ENCODE measurements at places on chromosomes 7 and 10.

DNA sequence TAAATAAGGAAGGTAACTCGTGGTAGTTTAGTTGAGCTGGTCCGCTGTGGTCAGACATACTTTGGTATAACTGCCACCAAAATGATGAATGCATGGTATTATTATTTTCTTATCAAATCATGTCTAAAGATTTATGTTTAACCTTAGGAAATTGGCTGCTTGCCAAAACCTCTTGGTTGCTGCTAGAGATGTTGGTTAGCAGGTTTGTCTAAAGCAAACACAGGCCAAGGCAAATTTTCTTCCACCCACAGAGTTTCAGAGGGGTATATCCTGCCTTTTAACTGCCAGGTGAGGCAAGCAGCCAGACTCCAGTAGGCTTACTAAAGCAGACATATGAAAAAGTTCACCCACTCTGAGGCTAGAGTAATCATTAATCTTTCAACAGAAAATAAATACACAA is 101.4 kb downstream of the SEMA3E start:
- DNase-seq = no peak

GRCh38 chr10:129946859-129947258 is 17.2 kb downstream of the EBF3 start:
- no peak for DNase-seq

DNA sequence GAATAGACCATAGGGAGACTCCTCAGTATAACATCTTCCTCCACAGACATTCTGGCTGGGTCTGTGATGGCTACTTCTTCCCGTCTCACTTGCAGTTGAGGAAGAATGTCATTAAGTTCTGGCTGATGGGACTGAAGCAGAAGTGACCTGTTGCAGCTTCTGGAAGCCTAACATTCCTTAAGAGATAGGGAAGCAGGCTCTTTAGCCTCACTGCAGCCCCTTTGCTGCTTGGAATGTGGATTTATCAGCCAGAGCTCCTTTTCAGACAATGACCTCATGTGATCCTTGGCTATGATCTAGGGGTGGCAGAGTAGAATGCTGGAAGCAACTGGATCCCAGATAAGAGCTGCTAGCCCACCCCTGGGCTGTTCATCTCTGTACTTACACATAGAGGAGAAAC is 142.5 kb downstream of the RNF216 start:
- peak; percentile 49 for DNase-seq

DNA sequence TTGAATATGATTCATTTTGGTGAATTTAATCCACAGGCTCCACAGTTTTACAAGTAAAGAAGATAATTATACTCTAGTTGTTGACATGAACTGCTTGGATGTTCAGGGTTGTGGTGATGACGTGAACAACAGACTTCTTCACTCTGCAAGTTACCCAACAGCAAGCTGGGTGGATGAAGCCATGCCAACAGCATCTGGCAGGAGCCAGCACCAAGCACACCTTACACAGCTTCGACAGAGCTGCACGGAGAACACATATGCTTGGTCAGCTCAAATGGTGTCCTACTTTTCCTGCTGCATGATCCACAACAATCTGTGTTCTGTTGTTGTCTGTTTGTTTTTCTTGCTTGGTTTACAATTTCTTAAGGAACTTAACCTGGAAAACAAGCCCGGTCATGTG is 9.8 kb downstream of the NOD1 start:
- no peak for DNase-seq

DNA sequence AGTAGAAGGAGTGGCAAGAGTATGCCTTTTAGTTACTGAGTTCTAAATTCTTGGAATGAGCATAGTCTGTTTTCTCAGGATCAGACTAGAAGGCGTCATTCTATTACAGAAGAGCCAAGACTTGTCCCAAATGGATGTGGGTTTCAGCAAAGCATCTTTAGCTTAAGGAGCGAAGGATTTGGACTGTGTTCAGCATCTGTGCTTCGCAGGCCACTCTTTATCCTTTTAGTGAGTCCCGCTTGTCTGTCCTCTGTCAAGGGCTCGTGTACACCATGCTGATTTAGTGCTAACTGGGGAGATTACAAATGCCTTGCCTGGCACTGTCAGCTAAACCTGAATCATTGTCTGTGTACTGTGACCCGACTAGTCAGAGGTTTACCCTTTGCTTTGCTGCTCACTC is 465.7 kb downstream of the AUTS2 start:
- no peak for DNase-seq

DNA sequence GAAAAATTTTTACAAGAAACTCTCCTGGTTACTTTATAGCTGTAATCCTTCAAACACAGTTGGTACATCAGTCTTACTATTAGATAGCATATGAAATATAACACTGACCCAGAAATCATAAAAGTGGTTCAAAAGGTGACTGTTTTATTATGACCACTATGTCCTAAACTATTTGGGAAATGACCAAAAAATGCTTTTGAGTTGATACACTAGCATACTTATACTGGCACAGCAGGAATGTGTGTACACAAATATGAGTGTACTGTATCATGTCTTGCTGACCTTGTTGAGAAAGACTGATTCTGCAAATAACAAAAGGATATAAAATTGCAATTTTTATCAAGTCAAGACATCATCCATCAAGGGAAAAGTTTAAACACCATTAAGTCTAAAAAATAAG is 24.3 kb downstream of the CSTF2T start:
- DNase-seq = no peak

DNA sequence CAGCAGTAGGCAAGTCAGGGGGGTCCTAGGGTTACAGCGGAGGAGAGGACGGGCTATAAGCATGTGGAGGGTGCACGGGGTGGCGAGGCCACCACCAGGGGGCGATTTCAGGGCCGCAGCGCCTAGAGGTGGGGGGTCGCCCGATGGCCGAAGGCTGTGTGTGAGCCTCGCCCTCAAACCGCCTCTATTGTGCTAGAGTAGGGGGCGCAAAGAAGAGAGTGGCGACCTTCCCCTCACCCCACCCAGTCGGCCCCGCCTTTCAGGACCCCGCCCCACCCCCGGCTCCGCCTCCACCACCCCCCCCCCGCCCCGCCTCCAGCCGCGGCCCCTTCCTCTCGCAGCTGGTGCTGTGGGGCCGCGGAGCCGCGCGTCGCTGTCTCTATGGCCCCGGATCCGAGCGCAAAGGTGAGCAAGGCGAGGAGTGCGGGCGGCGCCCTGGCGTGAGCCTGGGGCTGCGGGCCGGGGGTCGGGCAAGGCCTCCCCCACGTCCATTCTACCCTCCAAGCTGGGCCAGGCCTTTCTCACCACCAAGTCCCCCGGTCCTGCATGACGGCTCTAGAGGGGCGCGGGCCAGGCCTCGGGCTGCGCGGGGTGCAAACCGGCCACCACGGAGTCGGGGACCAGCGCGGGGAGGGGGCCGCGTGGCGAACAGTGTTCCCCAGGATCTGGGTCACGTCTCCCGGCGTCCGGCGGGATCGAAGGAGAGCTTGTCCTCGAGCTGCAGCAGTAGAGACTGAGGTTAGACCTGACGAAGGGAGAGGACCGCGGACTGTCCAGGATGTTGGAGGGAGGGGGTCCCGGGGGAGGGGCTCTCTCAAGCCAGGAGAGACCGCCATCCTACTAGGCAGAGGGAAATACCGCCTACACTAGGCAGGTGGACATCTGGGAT is at the start of gene SEMA4G:
Gene SEMA4G (plus strand): TSS at position 318 of the 889 bp plus-strand sequence. CDS start 3,409 bp downstream, outside the sequence.
- peak; percentile 98 for DNase-seq

GRCh38 chr10:69696073-69696731 is 66.2 kb downstream of the FAM241B start:
- peak; percentile 76 for DNase-seq
